ENCODE measurements at places on chromosomes 5 and 9.

- no peak for DNase-seq
Observed at GRCh38 chr9:136543280-136543679, 2.6 kb downstream of the NOTCH1 start.

DNA sequence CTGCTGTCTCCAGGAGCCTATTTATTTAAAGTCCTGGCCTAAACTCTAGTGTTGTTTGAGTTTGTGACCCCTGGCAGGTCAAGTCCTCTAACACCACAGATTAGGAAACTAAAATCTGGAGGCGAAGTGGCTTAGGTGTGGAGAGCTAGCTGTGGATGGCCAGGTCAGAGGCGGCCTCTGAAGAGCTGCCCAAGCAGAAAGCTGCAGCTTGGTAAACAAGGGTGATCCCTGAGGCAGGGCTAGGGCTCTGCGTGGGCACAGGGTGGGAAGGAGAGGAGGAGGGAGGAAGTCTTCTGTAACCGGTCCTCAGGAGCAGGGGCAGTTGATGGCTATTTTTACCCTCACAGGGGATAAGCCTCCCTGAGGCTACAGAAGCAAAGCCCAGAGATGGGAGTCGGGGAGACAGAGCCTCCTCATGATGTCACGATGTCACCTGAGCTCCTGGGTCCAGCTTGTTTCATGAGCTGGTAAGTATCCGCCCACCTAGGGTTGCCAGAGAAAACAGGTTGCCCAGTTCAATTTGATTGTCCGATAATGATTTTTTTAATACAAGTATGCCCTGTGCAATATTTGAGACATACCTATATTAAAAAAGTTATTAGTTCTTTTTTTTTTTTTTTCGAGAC is 25.9 kb upstream of the BOD1 start:
- no peak for DNase-seq

GRCh38 chr9:20988671-20989315 is 42.6 kb downstream of the HACD4 start:
- no peak for DNase-seq

DNA sequence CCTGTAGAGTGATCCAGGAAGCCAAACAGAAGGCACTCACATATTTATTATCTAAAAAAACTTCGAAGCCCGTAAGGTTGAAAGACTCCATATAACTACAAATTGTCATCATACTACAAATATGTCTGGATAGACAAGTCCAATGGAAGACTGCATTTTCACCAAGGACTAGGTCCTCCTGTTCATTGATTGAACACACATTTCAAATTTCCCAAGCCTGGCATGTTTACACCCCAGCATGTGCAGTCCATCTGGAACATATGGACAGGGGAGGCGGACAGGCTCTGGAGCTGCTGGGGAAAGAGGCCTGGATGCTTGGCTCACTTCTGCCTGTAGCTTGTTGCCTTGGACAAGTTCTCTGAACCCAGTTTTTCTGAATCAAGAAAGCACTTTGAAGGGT is 378.7 kb downstream of the ENC1 start:
- DNase-seq = no peak

DNA sequence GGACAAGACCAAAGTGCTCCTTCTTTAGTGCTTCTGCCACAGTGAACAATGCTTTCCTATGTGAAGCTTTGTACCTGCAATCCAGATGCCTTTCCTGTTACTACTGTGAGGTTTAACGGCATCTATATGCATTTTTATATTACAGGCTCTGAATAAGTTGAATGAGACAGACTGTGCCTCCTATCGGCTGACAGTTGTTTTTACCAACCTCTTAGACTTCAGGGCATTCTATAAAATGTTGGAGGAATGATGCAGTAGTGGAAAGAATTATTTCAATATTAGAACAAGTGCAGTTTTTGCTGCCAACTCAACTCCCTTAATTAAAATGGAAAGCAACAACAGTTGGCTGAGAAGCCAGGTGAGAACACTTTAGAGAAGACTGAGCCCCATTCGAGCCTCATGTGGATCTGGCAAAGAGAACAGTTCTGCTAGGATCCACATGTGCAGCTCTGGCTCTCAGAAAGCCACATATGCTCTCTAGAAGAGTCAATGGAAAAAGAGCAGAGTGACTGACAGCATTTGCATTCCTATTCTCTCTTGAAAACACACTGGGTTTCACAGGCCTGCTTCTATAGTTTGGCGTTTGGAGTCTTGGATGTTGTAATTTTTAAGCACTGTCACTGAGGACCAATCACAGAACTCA is 147.5 kb downstream of the LURAP1L start:
- DNase-seq = no peak

DNA sequence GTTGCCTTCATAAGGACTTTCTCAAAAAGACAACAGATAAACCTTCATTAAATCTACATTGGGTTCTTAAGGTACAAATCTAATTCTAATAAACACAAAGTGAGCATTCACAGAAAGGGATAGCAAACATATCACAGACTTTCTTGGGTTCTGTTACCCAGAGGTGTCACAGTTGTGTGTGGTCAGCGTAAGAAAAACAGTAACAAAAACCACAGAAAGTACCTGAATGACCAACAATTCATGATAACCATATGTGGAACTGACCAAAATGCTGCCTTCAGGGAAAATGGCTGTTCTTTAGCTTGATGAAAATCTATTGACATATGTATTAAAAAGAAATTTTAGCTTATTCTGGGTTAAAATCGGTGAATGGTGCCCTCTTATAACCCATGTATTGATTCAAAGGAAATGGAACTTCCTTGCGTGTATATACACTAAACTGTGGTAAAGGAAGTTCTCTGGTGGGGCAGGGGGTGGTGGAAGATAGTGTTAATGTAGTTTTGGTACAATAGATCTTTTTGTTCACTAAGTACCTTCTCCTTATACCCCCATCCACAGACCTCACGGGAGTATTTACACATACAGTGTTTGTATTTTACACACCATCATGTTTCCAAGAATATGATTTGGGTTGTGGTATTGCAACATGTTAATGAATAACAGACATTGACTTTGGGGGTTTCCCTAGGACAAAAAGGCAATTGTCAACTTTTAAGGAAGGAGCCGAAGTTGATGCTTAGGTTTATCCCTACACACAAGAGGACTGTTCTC is 152.5 kb downstream of the APBA1 start:
- DNase-seq = no peak

DNA sequence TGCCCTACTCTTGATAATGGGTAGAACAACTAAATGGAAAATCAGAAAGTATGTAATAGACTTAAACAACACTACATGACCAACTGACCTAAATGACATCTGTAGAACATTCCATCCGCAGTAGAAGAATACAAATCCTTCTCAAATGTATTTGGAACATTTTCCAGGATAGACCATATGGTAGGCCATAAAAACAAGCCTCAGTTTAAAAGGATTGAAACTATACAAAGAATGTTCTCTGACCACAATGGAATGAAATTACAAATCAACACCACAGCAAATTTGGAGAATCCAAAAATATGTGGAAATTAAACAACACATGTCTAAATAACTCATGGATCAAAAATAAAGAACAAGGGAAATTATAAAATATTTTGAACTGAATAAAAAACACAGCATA is 189.2 kb downstream of the NDUFS4 start:
- no peak for DNase-seq

- DNase-seq = no peak
Observed at GRCh38 chr5:32953694-32954093, 242.6 kb downstream of the NPR3 start.

- no peak for DNase-seq
Observed at GRCh38 chr9:8408575-8409190, 609.1 kb upstream of the DMAC1 start.

- no peak for DNase-seq
Observed at GRCh38 chr5:2066373-2066772, 183.6 kb upstream of the IRX4 start.

DNA sequence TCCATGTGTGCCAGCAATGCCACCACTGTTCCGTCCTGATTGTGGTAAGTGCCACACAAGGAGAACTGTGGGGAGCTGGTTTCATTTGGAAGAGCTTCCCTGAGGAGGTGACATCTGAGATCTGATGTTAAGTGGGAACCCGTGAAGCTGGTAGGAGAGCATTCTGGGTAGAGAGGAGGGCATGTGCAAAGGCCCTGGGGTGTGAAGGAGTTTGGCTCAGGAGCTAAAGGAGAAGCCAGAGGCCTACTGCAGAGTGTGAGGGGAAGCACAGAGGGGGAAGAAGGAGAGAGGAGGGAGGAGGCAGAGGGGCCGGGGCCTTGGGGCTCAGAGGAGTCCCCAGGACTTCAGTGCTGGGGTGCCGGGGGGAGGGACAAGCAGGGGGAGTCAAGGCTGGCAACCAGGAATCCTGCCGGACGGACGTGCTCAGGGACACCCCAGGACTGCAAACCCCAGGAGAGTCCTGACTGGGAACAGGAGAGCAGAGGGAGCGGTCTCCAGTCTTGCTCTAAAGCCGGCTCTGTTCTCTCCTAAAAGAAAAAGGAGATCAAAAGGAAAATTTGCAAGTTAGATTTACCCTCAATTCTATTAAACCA is 19.7 kb downstream of the C9orf50 start:
- DNase-seq = no peak

- DNase-seq = no peak
Observed at GRCh38 chr9:78453450-78453849, 156.5 kb downstream of the PSAT1 start.

DNA sequence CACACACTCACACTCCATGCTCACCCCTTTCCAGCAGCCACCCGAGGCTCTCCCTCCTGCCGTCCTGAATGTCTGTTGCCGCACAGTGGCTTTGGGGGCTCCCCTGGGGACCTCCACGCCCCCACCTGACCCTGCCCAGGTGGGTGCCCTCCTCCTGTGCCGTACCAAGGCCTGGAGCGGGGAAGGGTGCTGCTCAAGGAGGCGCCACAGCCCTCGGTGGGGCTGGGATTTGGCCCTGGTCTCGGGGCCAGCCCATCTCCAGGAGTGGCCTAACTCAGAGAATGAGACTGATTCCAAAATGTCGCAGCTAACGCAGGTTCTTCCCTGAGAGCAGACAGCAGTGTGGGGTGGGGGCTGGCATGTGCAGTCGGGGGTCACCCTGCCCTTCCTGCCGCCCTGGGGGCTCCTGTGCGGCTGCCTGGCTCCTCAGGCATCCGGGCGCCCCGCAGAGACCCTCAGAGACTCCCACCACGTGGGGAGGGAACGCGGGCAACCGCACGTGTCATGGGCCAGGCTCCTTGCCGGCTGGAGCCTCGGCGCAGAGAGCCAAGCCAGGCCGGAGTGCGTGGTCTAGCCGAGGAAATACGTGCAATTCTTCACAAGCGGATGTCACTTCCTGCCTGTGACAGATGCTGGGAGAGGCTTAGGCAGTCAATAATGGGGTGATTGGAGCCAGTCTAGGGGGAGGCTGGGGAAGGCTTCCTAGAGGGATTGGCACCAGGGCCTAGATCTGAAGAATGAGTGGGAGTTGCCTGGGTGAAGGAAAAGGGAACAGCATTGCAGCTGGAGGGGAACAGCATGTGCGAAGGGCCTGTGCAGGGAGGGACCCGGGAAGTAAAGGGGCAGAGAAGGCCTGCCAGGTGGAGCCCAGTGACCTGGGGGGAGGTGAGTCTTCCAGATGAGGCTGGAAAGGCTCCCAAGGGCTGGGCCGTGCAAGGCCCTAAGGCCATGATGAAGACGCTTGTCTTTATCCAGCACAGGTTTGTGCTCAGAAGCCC is 44.1 kb downstream of the C9orf50 start:
- no peak for DNase-seq

DNA sequence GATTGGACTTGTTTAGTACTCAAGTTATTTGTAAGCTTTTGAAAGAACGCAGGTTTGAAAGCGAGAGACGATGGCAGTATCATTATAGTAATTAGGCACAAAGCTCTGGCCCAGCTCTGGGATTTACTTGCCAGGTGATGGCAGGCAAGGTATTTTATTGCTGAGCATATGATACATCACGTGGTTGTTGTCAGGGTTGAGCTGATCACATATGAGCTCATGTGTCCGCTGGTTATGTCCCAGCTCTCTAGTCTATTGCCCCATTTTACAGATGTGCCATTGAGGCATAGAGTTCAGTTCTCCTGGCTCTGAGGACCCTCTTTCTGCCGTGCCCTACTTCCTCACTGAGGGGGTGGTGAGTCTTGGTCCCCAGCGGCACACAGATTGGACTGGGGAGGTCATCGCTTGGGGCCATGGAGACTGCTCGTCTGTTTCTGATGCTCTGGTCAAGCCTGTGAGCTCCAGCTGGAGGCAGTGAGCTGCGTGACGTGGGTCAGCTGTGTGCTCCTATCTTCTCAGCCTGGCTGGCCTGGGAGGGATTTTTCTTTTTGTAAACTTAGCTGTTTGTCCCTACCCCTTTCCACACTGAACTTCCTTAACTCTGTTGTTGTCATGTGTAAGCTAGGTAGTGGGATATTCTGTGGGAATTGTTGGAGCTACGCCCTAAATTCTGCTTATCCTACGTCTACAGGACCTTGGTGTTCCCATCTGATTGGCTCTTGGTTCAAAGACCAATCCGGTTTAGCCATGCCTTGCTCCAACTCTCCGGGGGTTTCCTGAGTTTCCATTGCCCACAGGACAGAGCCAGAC is 2.2 kb downstream of the NXNL2 start:
- DNase-seq = no peak

- DNase-seq = no peak
Observed at GRCh38 chr9:29659014-29659413, 2085.7 kb upstream of the C9orf72 start.

GRCh38 chr9:119961774-119962424 is 592.7 kb upstream of the BRINP1 start:
- no peak for DNase-seq

GRCh38 chr5:168878135-168878745 is 299.1 kb upstream of the PANK3 start:
- no peak for DNase-seq

DNA sequence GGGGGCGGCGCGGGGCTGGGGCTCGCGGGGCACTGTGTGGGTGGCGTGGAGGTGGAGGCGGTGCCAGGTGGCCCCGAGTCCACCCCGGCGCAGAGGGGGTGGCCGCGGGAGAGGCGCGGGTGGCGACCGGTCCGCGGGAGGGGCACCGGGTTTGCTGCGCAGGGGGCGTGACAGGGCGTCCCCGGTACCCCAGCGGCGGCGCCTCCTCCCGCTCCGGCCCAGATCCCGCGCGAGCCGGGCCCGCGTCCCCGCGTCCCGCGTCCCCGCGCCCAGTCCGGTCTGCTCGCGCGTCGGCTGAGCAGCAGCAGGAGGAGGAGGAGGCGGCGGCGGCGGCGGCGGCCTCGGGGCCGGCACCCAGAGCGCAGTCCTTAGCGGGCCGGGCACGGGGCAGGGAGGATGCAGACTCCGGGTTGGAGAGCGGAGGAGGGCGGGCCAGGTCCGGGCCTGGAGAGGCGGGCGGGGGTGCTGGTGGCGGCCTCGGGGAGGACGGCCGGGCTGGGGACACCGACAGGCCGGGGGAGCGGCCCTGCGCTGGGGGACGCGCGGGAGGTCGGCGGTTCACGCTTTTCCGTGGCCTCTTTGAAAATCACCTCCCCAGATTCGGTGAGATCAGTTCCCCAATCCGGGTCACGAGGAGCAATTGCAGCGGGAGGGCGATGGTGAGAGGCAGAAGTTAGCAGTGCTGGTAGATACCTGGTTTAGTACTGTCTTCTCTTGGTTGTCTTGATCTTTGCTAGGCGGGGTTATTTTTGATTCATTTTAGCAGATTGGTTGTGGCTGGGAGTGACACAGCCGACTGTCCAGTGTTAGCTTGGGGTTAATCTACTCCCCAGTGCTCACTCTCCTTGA is 1.7 kb downstream of the TRIO start:
- DNase-seq = no peak

GRCh38 chr9:7376213-7376612 is 423.4 kb downstream of the DMAC1 start:
- no peak for DNase-seq

- no peak for DNase-seq
Observed at GRCh38 chr5:174733091-174733690, 8.8 kb downstream of the MSX2 start.
